MG63 (cell line): ENCODE measurements at places on chromosomes 5 and 9.

GRCh38 chr5:112880219-112880964, 19.3 kb downstream of the SRP19 start:
- no peak for DNase-seq

- no peak for DNase-seq
Observed at GRCh38 chr9:36744678-36745077, 172.0 kb downstream of the MELK start.

DNA sequence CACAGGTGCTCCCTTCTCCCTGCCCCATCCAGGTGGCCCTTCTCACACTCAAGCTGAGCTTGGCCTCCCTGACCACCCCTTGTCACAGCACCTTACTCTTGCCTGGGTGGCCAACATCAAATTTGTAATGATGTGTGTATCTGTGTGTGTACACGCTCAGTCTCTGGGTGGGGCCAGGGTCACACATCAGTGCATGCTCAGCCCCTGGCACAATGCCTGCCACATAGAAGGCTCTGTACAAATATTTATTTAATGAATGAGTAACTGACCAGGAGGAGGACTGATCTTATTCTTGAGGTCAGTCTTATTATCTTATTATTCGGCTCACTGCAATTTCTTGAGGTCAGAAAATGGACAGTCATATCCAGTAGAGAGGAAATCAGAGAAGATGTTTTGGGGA, 41.3 kb upstream of the HAND1 start:
- peak; percentile 79 for DNase-seq

DNA sequence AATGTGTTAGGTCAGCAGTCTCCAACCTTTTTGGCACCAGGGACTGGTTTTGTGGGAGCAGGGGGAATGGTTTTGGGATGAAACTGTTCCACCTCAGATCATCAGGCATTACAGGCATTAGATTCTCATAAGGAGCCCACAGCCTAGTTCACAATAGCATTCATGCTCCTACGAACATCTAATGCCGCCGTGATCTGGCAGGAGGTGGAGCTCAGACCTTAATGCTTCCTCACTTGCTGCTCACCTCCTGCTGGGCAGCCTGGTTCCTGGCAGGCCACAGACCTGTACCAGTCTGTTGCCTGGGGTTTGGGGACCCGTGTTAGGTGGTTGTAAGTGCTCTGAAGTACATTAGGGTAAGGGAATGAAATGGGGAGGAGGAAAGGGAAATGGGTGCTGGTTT, 9.7 kb upstream of the CTNNA1 start:
- DNase-seq, result peak; percentile 22

DNA sequence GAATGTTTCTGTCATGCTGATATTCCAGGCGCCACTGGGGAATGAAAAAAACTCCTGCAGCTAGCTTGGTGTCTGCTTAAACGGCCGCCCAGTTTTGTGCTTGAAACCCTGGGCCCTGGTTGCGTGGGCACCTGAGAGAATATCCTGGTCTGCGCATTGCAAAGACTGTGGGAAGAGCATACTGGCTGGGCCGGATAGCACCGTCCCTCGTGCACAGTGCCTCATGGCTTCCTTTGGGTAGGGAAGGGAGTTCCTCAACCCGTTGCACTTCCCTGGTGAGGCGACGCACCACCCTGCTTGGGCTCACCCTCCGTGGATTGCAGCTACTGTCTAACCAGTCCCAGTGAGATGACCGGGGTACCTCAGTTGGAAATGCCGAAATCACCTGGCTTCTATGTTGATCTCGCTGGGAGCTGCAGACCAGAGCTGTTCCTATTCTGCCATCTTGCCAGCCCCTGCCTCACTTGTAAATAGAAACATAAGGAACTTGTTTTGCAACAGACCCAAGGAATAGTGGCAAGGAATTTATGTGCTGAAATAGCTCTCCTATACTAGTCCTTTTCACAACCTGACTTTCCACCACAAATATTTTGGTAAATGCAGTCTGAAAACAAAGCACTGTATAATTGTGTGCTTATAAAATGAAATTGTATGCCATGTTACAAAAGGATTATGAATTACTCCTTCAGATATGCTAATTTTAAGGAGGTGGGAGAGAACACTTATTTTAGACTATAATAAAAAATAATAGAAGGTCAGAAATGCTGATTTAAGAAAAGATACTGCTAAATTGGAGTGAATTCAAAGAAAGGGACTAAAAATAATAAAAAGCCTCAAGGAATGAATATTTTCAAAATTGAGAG, 90.3 kb downstream of the ADAMTSL1 start:
- no peak for DNase-seq

DNA sequence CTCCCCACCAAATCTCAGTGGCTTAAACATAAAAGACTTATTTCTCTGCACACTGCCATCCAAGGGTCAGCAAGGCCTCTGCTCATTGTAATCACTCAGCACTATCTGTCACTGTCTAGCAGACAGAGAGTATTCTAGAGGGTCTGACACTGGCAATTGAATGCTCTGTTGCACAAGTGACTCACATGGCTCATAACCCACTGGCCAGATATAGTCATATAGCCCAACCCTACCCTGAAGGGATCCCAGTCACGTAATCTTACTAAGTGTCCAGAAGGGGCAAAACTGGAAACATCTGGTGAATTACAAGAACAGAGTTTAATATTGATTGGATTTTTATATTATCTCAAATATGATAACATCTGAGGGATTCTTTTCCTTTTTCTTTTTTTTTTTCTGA, 80.7 kb downstream of the TSSK1B start:
- DNase-seq, result no peak

DNA sequence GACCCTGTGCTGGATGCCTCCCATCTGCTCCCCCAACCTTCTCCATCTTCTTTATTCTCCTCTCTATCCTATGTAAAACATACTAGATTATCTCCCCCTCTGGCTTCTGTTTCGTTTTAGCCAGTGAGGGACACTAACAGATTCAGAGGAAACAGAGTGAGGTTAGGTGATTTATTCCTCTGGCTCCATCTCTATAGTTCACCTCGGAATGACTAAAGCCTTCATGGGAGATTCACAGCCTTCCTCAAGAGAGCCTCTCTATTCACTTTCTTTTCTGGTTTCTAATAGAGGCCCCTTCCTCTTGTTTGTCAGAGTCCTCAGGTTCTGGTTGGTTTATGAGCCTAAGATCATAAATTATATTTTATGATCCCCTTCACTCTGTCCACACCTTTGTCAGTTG, 633.1 kb upstream of the TYRP1 start:
- no peak for DNase-seq

DNA sequence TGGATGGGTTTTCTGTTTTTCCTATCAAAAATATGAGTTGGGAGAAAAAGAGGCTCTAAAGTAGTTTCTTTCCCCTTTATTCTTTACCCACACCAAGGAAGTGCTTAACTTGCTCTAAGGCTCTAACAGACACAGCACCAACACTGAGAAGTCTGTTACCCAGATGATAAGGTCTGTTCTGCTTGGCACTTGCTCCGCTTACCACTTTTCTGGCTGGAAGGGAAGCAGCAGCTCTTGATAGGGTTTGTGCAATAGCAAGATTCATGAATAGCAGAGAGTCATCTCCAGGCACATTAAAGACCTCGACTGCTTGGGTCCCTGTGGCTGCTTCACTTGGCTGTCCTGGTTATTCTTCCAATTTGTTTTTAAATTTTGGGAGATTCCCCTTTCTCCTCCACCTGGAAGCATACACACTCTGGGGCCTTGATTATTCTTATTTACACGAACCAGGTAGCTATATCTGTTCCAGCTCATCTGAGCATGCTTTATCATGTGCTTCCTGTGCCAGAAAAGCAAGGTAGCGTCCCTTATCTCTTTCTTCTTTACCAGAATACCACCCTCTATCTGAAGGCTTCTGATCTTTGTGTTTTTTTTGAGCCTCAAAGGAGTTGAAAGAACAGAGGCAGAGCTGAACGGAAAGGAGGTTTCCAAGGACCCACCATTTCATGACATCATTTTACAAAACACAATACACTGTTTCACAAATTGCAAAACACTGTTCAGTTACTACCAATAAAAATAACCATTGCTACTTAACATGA, 24.8 kb downstream of the PPP3R2 start:
- no peak for DNase-seq

DNA sequence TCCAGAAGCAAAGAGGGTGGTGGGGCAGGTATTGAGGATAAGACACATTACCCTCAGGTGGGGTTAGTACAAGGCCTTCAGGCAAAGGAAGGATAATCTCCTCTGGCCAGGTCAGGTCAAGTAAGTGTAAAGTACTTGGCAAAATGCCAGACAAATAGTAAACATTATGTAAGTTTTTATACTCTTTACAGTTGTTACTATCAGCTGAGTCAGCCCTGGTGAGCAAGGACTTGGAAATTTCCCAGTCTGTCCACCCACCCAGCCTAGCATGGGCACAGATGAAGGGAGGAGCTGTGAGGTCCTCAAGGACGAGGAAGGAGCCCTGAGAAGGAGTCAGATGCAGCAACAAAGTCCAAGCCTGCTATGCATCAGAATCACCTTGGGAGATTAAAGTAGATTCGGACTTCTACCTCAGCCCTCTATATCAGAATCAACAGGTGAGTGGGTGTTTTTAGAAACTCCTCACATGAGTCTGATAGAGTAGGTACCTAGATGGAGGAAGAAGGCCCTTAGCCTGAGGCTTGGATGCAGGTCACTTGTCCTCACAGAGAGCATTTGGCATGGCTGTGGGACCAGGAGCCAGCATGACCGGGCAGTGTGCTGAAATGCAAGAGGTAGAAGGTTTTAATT, 50.2 kb upstream of the BARX1 start:
- peak; percentile 70 for DNase-seq

DNA sequence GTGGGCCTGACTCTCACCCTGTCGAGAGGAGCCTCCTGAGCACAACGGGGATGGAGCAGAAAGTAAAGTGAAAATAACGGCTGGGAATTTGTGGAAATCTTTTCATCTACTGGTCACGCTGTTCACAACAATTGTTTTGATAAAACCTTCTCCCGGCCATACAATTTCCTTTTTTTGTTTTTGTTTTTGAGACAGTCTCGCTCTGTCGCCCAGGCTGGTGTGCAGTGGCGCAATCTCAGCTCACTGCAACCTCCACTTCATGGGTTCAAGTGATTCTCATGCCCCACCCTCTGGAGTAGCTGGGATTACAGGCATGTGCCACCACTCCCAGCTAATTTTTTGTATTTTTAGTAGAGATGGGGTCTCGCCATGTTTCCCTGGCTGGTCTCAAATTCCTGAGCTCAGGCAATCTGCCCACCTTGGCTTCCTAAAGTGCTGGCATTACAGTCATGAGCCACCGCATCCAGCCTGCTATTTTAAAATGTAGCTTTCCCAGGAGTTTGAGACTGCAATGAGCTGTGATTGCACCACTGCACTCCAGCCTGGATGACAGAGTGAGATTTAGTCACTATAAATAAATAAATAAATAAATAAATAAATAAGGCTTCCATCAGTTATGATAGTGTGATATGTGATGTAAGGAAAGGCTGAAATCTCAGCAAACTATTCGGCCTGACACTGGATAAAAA, 73.5 kb upstream of the PTGER4 start:
- no peak for DNase-seq

GRCh38 chr5:50564558-50564957, 101.9 kb upstream of the PARP8 start:
- DNase-seq, result no peak

- DNase-seq, result no peak
Observed at GRCh38 chr9:95634536-95634935, 117.8 kb upstream of the PTCH1 start.

GRCh38 chr5:106363578-106363977, 1307.2 kb downstream of the EFNA5 start:
- DNase-seq, result no peak

GRCh38 chr9:20823051-20823450, 139.0 kb downstream of the FOCAD start:
- no peak for DNase-seq

DNA sequence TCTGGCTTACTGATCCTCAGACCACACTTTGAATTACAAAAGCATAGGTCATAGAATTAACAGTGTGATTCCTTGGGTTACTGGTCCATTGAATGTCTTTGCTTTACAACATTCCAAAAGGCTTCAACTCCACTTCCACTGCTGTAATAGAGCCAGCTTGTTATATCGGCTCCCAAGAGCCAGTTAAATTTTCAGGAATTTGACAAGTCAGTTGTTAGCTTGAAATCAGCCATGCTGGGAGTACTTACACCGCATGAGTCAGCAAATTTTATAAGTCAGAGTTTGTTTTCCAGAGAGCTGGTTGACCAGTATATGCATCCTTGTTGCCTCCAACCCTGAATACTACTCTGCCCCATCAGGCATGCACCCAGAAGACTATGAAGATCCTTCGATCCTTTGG, 73.1 kb downstream of the FOXB2 start:
- DNase-seq, result no peak

GRCh38 chr9:110143485-110143884, 64.5 kb downstream of the C9orf152 start:
- DNase-seq, result no peak
